Calu3 (cell line): ENCODE measurements at places on chromosomes 5 and 9.

GRCh38 chr5:10634050-10634449 is 70.2 kb downstream of the ANKRD33B start:
- no peak for DNase-seq
- H3K27ac ChIP-seq = no peak overlapping the region
- peaks cover 13% of the 10 kb centered on the region for H3K27me3 ChIP-seq
- H3K4me1 ChIP-seq = no peaks in the 10 kb centered on the region

- H3K27me3 ChIP-seq = peaks cover 51% of the 10 kb centered on the region
- DNase-seq = no peak
- no peak overlapping the region for H3K4me3 ChIP-seq
- H3K36me3 ChIP-seq = peaks cover 9% of the 10 kb centered on the region
- H3K4me1 ChIP-seq = peaks cover 9% of the 10 kb centered on the region
Observed at GRCh38 chr9:89657295-89657694, 52.5 kb downstream of the GADD45G start.

- DNase-seq = no peak
- H3K36me3 ChIP-seq = no peaks in the 10 kb centered on the region
- H3K4me1 ChIP-seq = no peaks in the 10 kb centered on the region
- no peak overlapping the region for H3K27ac ChIP-seq
- H3K27me3 ChIP-seq = no peaks in the 10 kb centered on the region
Observed at GRCh38 chr9:61665829-61666228, 476.0 kb downstream of the SPATA31A7 start.

DNA sequence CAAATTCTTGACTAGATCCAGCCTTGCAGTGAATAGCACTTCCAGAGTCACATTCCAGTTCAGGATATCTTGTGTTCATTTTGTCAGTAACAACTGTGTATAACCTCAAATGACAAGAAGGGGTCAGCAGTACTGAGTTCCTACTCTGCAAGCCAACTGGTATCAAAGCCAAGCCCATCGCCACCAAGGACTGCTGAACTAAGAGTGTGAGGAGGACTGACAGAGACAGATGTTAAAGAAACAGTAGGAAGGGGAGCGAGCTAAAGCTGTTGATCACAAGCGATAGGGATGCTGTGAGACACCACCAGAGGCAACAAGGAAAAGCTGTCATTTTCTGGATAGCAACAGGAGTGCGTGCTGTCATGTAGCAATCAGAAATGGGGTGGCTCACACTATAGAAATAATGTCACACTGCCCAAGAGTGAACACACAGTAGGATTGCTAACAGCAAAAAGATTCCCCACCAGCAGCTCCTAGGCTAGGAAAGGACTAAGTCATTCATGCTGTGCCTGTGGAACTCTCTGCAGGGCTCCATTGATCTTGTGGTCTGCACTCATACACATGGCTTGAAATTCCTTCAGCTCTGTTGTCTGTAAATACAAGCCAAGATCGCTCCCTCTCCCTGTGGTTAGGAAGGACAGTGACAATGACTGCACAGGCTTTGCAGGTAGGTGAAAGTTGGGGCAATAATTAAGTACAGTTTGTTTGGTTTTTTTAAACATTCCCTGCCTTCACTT is 658.6 kb downstream of the NR2F1-AS1 start:
- H3K4me1 ChIP-seq = peaks cover 49% of the 10 kb centered on the region
- no peak overlapping the region for H3K27ac ChIP-seq
- H3K27me3 ChIP-seq = no peaks in the 10 kb centered on the region
- no peaks in the 10 kb centered on the region for H3K36me3 ChIP-seq
- no peak for DNase-seq

DNA sequence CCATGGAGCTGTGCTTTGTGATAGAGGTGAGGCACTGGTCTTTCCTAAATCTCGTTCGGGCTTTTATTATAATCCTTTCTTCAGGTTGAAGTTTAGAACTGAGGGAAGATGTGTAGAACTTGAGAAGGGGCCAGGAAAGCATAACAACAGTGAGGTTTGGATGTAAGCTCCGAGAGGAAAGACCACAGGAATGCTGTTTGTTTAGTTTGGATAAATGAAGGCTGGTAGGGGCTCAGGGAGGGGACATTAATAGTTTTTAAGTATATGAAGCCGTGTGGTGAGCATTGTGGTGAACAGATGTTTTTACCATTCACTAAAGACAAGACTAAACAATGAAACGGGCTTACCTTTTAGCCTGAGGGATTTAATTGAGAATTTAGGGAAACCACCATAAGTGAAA is 130.8 kb downstream of the ARHGAP26 start:
- H3K27me3 ChIP-seq = no peaks in the 10 kb centered on the region
- no peak for DNase-seq
- no peak overlapping the region for H3K4me3 ChIP-seq
- H3K4me1 ChIP-seq = peaks cover 58% of the 10 kb centered on the region
- H3K36me3 ChIP-seq = peaks cover 27% of the 10 kb centered on the region

DNA sequence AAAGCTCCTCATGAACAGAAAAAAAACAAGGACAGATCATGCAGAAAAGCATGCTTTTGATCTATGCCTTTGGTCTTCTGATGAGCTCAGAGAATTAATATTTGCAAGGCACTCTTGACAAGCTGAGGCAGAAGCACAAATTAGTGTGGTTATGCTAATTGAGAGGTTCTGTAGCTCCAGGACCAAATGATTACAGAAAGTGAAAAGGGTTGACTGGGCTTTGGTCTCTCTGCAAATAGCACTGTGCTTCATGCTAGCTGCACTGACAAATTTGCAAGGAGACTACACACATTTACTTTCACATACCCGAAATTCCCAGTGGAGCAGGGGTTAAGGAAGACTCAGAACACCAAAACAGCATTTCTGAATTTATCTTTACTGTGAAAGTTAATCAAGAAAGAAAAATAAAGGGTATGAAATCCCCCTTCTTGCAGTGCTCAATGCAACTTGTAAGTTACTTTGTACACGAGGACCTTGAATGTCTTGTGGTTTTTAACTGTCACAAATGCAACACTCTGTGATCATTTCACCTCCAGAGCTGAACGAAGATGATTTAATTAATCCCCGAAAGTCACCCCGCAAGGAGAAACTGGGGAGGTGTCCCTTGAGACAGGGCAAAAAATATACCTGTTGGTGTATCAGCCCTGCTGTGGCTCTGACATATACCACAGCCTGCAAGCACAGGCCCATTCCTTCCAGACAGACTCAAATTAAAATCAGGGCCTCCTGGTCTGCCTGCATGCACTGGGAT is 11.9 kb downstream of the RAPGEF1 start:
- H3K27ac ChIP-seq = no peak overlapping the region
- H3K4me1 ChIP-seq = peaks cover 17% of the 10 kb centered on the region
- DNase-seq = no peak
- H3K36me3 ChIP-seq = no peaks in the 10 kb centered on the region

DNA sequence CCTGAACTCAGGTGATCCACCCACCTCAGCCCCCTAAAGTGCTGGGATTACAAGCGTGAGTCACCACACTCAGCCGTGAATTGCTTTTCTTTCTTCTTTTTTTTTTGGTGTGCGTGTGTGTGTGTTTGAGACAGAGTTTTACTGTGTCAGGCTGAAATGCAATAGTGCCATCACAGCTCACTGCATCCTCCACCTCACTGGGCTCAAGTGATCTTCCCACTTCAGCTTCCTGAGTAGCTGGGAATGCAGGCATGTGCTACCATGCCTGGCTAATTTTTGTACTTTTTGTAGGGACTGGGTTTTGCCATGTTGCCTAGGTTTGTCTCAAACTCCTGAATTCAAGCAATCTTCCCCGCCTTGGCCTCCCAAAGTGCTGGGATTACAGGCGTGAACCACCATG is 113.7 kb upstream of the HAPLN1 start:
- no peak for DNase-seq
- H3K4me1 ChIP-seq = no peaks in the 10 kb centered on the region
- H3K4me3 ChIP-seq = no peak overlapping the region
- no peak overlapping the region for H3K27ac ChIP-seq
- no peaks in the 10 kb centered on the region for H3K36me3 ChIP-seq

GRCh38 chr9:87119328-87119881 is 172.1 kb upstream of the GAS1 start:
- no peaks in the 10 kb centered on the region for H3K4me1 ChIP-seq
- no peak for DNase-seq
- H3K27me3 ChIP-seq = peaks cover 30% of the 10 kb centered on the region
- no peak overlapping the region for H3K4me3 ChIP-seq
- no peak overlapping the region for H3K27ac ChIP-seq

- no peak overlapping the region for H3K4me3 ChIP-seq
- H3K27ac ChIP-seq = peak overlapping the region; percentile 88
- H3K27me3 ChIP-seq = no peaks in the 10 kb centered on the region
- H3K4me1 ChIP-seq = peaks cover 84% of the 10 kb centered on the region
Observed at GRCh38 chr5:149939546-149939945, 5.0 kb downstream of the PDE6A start.

- no peaks in the 10 kb centered on the region for H3K36me3 ChIP-seq
- peaks cover 57% of the 10 kb centered on the region for H3K27me3 ChIP-seq
- no peak overlapping the region for H3K27ac ChIP-seq
Observed at GRCh38 chr5:158751961-158752655, 347.6 kb downstream of the EBF1 start.

DNA sequence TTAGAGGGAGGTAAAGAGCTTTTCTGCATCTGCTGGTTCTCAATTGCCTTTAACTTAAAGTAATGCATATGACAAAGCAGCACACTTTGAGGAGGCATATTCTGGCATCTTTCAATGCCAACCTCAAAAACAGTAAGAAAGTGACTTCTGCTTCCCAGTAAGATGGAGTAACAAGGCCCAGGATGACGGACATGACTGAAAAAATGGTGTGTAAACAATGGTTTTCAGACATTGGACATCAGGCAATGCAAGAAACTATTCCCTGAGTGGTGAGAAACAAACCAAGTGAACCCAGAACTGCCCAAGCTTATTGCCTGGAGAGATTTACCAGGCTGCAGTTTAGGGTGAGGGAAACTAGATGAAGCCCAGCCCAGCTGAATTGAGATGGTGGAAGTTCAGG is 39.8 kb upstream of the TTC39B start:
- H3K4me3 ChIP-seq = no peak overlapping the region
- no peak overlapping the region for H3K27ac ChIP-seq
- H3K27me3 ChIP-seq = no peaks in the 10 kb centered on the region
- H3K4me1 ChIP-seq = no peaks in the 10 kb centered on the region
- no peaks in the 10 kb centered on the region for H3K36me3 ChIP-seq

DNA sequence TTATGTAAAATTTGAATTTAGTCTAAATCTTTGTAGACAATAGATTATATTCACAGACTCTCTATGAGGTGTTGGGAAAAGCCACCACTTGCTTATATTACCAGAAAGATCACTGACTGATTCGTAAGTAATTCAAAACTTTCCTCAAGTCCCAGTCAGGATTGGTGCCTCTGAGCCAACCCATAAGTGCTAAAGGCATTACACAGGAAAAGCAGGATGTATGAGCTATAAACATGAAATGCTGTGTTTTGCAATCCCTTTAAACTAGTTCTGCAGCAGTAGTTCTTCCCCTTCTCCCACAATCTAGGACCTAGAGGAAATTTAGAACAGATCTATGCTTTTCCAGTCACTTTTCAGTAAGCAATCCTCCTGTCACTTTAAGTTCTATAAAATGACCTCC is 48.0 kb downstream of the SHLD3 start:
- no peaks in the 10 kb centered on the region for H3K27me3 ChIP-seq
- H3K4me1 ChIP-seq = no peaks in the 10 kb centered on the region
- no peaks in the 10 kb centered on the region for H3K36me3 ChIP-seq
- DNase-seq = no peak

- no peaks in the 10 kb centered on the region for H3K27me3 ChIP-seq
- peak overlapping the region; percentile 99 for H3K27ac ChIP-seq
- peak overlapping the region; percentile 95 for H3K4me3 ChIP-seq
- DNase-seq = no peak
- H3K4me1 ChIP-seq = peaks cover 63% of the 10 kb centered on the region
- peaks cover 94% of the 10 kb centered on the region for H3K36me3 ChIP-seq
Observed at GRCh38 chr5:42989190-42989589, 50.9 kb downstream of the ANXA2R start.

GRCh38 chr5:10306114-10306513 is 1.6 kb downstream of the CMBL start:
- DNase-seq = no peak
- H3K27me3 ChIP-seq = no peaks in the 10 kb centered on the region
- peak overlapping the region; percentile 42 for H3K27ac ChIP-seq
- peak overlapping the region; percentile 94 for H3K4me3 ChIP-seq

DNA sequence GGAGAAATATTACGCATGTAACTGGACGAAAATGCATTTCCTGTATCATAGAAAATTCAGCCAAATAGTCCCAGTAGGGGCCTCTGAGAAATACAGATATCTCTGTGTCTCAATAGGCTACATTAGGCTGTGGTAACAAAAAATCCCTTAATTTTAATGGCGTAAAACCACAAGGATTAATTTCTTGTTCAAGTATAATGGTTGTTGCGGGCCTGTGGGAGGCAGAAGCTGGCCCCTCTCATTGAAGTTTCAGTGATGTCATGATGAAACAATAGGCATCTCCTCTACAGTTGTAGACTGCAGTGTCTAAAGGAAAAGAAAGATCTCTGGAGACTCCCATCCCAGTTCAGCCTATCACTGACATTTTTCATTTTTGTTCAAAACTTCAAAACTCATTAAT is 1625.6 kb upstream of the C9orf72 start:
- H3K27ac ChIP-seq = no peak overlapping the region
- H3K4me1 ChIP-seq = no peaks in the 10 kb centered on the region
- no peaks in the 10 kb centered on the region for H3K36me3 ChIP-seq
- no peaks in the 10 kb centered on the region for H3K27me3 ChIP-seq

DNA sequence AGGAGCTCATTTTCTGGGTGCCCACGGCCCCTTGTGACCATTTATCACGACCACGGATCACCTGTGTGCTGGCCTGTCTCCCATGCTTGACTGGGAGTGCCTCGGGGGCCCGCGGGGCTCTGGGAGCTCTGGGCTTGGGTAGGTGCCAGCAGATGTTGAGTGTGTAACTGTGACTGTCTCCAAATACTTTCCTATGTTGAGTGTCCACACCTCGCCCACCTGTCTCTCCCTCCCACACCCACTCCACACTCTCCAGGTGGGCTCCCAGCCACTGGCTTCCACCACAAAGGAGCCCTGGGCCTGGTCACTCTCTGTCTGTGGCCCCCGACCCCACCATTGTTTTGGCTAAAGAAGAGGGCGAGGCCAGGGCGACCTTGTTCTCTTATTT is 196.4 kb downstream of the CDK5RAP2 start:
- H3K4me3 ChIP-seq = no peak overlapping the region
- no peaks in the 10 kb centered on the region for H3K36me3 ChIP-seq
- no peaks in the 10 kb centered on the region for H3K27me3 ChIP-seq

- peaks cover 18% of the 10 kb centered on the region for H3K4me1 ChIP-seq
- H3K27me3 ChIP-seq = no peaks in the 10 kb centered on the region
- H3K36me3 ChIP-seq = peaks cover 13% of the 10 kb centered on the region
- DNase-seq = no peak
Observed at GRCh38 chr9:98215271-98215670, 22.8 kb upstream of the CORO2A start.

GRCh38 chr5:16886366-16886736 is 49.7 kb downstream of the MYO10 start:
- H3K36me3 ChIP-seq = peaks cover 2% of the 10 kb centered on the region
- no peaks in the 10 kb centered on the region for H3K27me3 ChIP-seq
- H3K4me1 ChIP-seq = peaks cover 71% of the 10 kb centered on the region
- no peak for DNase-seq
- H3K27ac ChIP-seq = no peak overlapping the region

- no peaks in the 10 kb centered on the region for H3K36me3 ChIP-seq
- no peaks in the 10 kb centered on the region for H3K27me3 ChIP-seq
- DNase-seq = no peak
- H3K4me3 ChIP-seq = no peak overlapping the region
Observed at GRCh38 chr5:3590161-3590966, 5.3 kb upstream of the IRX1 start.

- H3K4me1 ChIP-seq = no peaks in the 10 kb centered on the region
- no peak overlapping the region for H3K4me3 ChIP-seq
- no peaks in the 10 kb centered on the region for H3K36me3 ChIP-seq
- peaks cover 35% of the 10 kb centered on the region for H3K27me3 ChIP-seq
- no peak for DNase-seq
Observed at GRCh38 chr9:133552236-133552635, 17.7 kb downstream of the ADAMTSL2 start.

- no peaks in the 10 kb centered on the region for H3K27me3 ChIP-seq
- no peak overlapping the region for H3K27ac ChIP-seq
- H3K4me3 ChIP-seq = no peak overlapping the region
- no peaks in the 10 kb centered on the region for H3K4me1 ChIP-seq
Observed at GRCh38 chr5:68159224-68159951, 56.2 kb upstream of the PIK3R1 start.
